ENCODE measurements at places on chromosomes 6 and 20. TPM values are rescaled to one million over a fixed set of nuclear protein-coding genes. Genes with fewer than 3 reads are reported as not detected.

The GFOD1 gene
- 4.8 TPM for total RNA-seq

The ERMARD gene
- 18.6 TPM for total RNA-seq

The PTPRA gene
- 50.5 TPM for total RNA-seq

The XPO5 gene
- total RNA-seq: 39.2 TPM

The BPI gene
- total RNA-seq: not detected

The MDFI gene
- total RNA-seq: 53.9 TPM

The RBBP9 gene
- 14.0 TPM for total RNA-seq

The TCF19 gene
- total RNA-seq: 18.9 TPM

The SLC17A3 gene
- not detected for total RNA-seq

The GSTA2 gene
- 25.3 TPM for total RNA-seq

DNA sequence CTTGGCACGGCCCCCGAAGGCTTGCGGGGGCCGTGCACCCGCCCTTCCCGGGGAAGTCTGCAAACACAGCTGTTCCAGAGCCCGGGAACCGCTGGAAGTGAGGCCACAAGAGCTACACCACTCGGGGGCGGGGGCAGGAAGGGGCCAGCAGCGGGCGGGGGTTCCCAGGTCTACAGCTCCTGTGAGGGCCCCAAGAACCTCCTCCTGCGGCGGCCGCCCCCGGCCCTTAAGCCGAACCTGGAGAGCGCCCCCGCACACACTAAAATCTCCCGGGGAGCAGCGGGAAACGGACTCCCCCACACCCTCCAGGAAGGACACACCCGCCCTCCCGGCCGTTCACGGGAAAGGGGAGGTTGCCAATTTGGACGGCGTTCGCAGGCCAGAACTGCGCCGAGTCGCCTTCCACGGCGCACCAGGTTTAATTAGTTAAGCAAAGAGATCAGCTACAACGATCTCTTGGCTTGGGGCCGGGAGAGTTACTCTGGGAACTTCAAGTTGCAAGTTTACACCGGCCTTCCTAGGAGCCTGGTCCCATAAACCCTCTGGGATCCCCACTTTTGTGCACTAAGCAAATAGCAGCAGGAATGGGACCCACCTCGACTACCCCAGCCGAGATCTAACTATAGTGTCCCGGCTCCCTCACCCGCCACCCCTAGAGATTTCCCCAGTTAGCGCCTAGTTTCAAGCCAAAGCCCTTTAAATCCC lies 1.7 kb downstream of the JAG1 start:
- DNase-seq: no peak
- H3K4me3 ChIP-seq: peak overlapping the region; percentile 87
- H3K36me3 ChIP-seq: peaks cover 19% of the 10 kb centered on the region
- peaks cover 36% of the 10 kb centered on the region for H3K4me1 ChIP-seq

GRCh38 chr6:72704979-72705378 lies 83.1 kb downstream of the KCNQ5 start:
- H3K4me3 ChIP-seq: no peak overlapping the region
- DNase-seq: no peak
- no peaks in the 10 kb centered on the region for H3K4me1 ChIP-seq
- H3K36me3 ChIP-seq: no peaks in the 10 kb centered on the region
- H3K27ac ChIP-seq: no peak overlapping the region

GRCh38 chr6:37172912-37173492 lies 3.0 kb downstream of the PIM1 start:
- no peak for DNase-seq
- H3K27ac ChIP-seq: no peak overlapping the region
- H3K4me3 ChIP-seq: peak overlapping the region; percentile 58
- H3K36me3 ChIP-seq: peaks cover 24% of the 10 kb centered on the region

- H3K27ac ChIP-seq: no peak overlapping the region
- H3K4me1 ChIP-seq: peaks cover 6% of the 10 kb centered on the region
- H3K27me3 ChIP-seq: no peaks in the 10 kb centered on the region
- no peak for DNase-seq
- no peak overlapping the region for H3K4me3 ChIP-seq
- H3K36me3 ChIP-seq: no peaks in the 10 kb centered on the region
These were observed 25.2 kb upstream of the LRRN4 start for GRCh38 chr20:6079016-6079415.

DNA sequence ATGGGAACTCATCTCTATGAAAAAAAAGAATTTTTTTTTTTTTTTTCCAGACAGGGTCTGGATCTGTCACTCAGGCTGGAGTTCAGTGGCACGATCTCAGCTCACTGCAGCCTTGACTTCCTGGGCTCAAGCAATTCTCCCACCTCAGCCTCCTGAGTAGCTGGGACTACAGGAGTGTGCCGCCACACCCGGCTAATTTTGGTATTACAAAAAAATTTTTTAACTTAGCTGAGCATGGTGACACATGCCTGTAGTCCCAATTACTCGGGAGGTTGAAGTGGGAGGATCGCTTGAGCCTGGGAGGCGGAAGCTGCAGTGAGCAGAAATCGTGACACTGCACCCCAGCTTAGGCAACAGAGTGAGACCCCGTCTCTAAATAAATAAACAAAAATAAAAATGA lies 7.5 kb downstream of the DEF6 start:
- DNase-seq: no peak
- H3K4me1 ChIP-seq: peaks cover 18% of the 10 kb centered on the region
- no peaks in the 10 kb centered on the region for H3K27me3 ChIP-seq
- peaks cover 4% of the 10 kb centered on the region for H3K36me3 ChIP-seq
- no peak overlapping the region for H3K4me3 ChIP-seq
- H3K27ac ChIP-seq: no peak overlapping the region

GRCh38 chr6:29641430-29642148 lies 8.6 kb upstream of the GABBR1 start:
- H3K27me3 ChIP-seq: no peaks in the 10 kb centered on the region
- H3K4me3 ChIP-seq: peak overlapping the region; percentile 16
- no peaks in the 10 kb centered on the region for H3K4me1 ChIP-seq
- DNase-seq: no peak
- H3K36me3 ChIP-seq: no peaks in the 10 kb centered on the region

GRCh38 chr6:17768881-17769280 lies 62.2 kb upstream of the NUP153 start:
- H3K27ac ChIP-seq: no peak overlapping the region
- H3K4me3 ChIP-seq: no peak overlapping the region
- H3K27me3 ChIP-seq: no peaks in the 10 kb centered on the region
- H3K4me1 ChIP-seq: no peaks in the 10 kb centered on the region
- peaks cover 21% of the 10 kb centered on the region for H3K36me3 ChIP-seq

GRCh38 chr6:124968401-124968800 lies 6.2 kb downstream of the RNF217 start:
- H3K4me3 ChIP-seq: peak overlapping the region; percentile 65
- peaks cover 22% of the 10 kb centered on the region for H3K4me1 ChIP-seq
- DNase-seq: no peak
- no peak overlapping the region for H3K27ac ChIP-seq
- peaks cover 38% of the 10 kb centered on the region for H3K36me3 ChIP-seq
